ENCODE measurements at places on chromosomes 6 and 20.

DNA sequence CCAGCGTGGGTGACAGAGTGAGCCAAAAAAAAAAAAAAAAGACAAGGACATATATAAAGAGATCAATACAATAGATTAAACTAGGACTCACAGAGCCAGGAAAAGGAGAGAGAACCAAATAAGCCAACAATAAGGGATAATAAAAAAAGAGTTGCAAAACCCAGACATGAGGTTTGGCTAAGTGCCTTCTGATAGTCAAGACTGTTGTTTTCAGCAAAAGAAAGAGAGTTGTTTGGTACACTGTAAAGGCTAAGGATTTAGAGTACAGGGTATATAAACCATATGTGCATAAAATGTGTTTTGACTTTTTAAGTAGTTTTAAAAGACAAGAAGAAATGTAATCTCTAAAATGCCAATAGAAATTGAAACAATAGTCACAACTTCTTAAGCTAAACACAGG is 42.8 kb downstream of the RPF2 start:
- DNase-seq: no peak

- DNase-seq: no peak
Measured at GRCh38 chr6:80156221-80156620, 49.8 kb downstream of the BCKDHB start.

GRCh38 chr6:145813285-145814034 is 1.1 kb downstream of the FBXO30 start:
- DNase-seq: peak; percentile 26

DNA sequence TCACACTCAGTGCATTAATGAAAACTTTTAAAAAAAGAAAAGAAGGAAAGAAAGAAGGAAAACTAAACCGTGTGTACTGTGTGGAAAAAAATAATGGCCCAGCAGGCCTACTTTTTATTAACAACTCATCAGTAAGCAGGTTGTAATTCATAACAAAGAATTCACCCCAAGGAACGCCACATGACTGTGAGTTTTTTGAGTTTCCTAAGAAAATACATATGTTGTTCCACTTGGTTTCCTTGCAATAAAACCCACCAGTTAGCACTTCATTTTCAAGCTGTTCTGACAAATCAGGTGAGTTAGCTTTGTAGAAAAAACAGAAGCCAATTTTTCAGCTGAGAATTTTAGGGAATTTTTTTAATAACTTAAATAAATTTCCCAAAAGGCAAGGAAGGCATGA is 259.3 kb upstream of the TBX18 start:
- DNase-seq: no peak

- no peak for DNase-seq
Measured at GRCh38 chr6:90663873-90664272, 77.0 kb upstream of the MAP3K7 start.
